ENCODE measurements at places on chromosomes 12 and 14.

- H3K27me3 ChIP-seq: no peaks in the 10 kb centered on the region
- DNase-seq: no peak
- peaks cover 20% of the 10 kb centered on the region for H3K36me3 ChIP-seq
- H3K4me3 ChIP-seq: no peak overlapping the region
- no peak overlapping the region for H3K27ac ChIP-seq
Observed at GRCh38 chr14:74472601-74473000, 20.5 kb downstream of the NPC2 start.

DNA sequence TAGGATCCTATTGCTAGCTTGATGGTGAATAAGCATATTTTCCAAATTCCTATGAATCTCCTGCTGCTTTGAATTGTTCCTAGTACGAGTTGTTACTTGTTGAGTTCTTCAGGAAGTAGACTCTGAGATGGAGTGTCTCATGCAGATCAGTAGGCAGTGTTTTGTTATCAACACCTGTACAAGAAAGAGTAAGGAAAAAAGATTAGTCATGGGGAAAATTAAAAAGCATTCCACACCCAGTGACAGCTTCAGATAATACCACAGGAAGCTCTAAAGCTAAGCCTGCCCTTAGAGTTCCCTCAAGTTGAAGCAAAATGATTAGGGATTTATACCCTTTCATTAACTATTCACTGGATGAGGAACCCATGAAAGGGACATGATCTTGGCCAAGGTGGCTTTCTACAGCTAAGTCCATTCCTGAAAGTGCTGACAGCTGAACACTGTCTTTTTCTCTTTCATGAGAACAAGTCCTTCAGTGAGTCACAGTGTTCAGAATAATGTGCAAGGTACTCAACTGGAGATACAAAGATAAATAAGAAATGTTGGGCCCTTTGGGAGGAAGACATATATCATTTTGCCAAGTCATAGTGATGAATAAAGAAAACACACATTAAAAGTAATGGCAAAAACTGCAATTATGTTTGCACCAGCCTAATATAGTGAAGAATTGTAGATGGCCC is 49.1 kb downstream of the CCER1 start:
- H3K27me3 ChIP-seq: no peaks in the 10 kb centered on the region
- H3K4me1 ChIP-seq: no peaks in the 10 kb centered on the region
- no peaks in the 10 kb centered on the region for H3K36me3 ChIP-seq
- H3K4me3 ChIP-seq: no peak overlapping the region
- H3K27ac ChIP-seq: no peak overlapping the region
- peak; percentile 18 for DNase-seq

DNA sequence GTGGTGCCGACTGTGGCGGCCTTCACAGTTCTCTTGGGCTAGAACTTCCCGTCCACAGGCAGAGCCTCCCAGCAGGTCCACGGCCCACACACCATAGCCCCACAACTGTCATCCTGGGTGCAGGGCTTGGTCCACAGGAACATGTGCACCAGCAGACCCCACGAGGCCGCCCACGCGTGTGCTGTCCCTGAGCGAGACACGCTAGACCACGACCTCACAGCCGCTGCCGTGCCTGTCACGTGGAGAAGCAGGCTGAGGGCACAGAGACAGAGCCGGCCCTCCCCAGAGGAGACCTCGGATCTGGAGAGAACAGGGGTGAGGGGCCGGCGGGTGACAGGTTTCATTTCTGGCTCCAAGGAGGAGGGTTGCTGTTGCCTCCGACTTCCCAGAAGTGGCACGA is 8.9 kb upstream of the GALNT9 start:
- DNase-seq: no peak
- peaks cover 2% of the 10 kb centered on the region for H3K4me1 ChIP-seq
- H3K4me3 ChIP-seq: no peak overlapping the region
- no peak overlapping the region for H3K27ac ChIP-seq

GRCh38 chr14:63499701-63500250 is 43.4 kb downstream of the PPP2R5E start:
- H3K4me1 ChIP-seq: peaks cover 3% of the 10 kb centered on the region
- H3K27me3 ChIP-seq: no peaks in the 10 kb centered on the region
- no peaks in the 10 kb centered on the region for H3K36me3 ChIP-seq
- no peak overlapping the region for H3K27ac ChIP-seq
- no peak overlapping the region for H3K4me3 ChIP-seq

- no peaks in the 10 kb centered on the region for H3K27me3 ChIP-seq
- peaks cover 5% of the 10 kb centered on the region for H3K4me1 ChIP-seq
- H3K27ac ChIP-seq: peak overlapping the region; percentile 34
- H3K36me3 ChIP-seq: no peaks in the 10 kb centered on the region
- peak; percentile 45 for DNase-seq
- H3K4me3 ChIP-seq: peak overlapping the region; percentile 93
Observed at GRCh38 chr14:72894623-72895378, 900 bp upstream of the DPF3 start.

DNA sequence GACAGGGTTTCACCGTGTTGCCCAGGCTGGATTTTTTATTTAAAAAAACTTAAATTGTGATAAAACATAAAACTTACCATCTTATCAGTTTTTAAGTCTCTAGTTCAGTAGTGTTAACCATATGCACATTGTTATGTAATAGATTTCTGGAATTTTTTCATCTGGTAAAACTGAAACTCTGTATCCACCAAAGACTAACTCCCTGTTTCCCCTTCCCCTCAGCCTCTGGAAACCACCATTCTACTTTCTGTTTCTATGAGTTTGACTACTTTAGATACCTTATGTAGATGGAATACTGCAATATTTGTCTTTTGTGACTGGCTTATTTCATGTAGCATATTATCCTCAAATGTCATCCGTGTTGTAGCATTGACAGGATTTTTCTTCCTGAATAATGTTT is 12.8 kb upstream of the PLEKHG3 start:
- no peak for DNase-seq
- H3K36me3 ChIP-seq: no peaks in the 10 kb centered on the region
- H3K27me3 ChIP-seq: peaks cover 44% of the 10 kb centered on the region

DNA sequence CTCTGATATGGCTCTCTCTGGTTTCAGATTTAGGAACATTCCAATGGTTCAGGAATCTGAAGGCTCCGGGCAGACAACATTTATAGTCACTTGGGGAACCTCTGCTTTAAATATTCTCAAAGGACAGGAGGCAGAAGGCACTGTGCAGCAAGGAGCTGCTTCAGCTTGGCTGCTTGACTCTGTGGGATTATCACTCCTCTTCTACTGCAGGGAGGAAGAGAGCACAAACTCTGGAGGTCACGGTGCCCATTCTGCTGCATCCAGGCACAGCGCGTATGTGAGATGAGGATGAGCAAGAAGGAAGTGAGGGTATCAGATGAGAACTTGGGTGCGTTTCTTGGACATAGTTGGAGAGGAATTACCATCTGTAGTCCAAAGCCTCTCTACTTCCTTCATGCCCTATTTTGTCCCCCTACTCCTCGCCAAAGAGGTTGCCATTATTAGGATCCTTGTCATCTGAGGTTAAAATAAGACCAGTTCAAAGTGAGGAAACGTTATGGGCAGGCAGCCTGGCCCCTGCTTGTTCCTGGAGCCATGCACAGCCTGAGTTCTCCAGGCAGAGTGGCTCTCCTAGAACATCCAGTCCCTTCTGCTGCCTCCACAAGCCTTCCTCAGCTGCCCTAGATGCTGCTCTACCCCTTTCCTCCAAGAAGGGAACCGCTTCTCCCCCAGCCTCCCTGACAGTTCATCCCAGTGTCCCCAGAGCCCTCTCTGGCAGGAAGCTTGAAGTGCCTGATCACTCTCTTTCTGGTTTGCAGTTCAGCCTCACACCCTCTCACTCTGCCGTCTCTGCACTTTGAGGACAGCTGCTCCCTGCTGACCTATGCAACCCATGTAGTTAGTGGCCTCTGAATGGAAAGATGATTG is 12.5 kb downstream of the FGF6 start:
- H3K4me1 ChIP-seq: no peaks in the 10 kb centered on the region
- no peak overlapping the region for H3K4me3 ChIP-seq
- no peaks in the 10 kb centered on the region for H3K36me3 ChIP-seq
- DNase-seq: no peak
- no peak overlapping the region for H3K27ac ChIP-seq

- H3K27me3 ChIP-seq: no peaks in the 10 kb centered on the region
- no peak for DNase-seq
- no peak overlapping the region for H3K4me3 ChIP-seq
- no peaks in the 10 kb centered on the region for H3K36me3 ChIP-seq
- H3K27ac ChIP-seq: no peak overlapping the region
- H3K4me1 ChIP-seq: no peaks in the 10 kb centered on the region
Observed at GRCh38 chr12:69437073-69437472, 33.1 kb upstream of the FRS2 start.

DNA sequence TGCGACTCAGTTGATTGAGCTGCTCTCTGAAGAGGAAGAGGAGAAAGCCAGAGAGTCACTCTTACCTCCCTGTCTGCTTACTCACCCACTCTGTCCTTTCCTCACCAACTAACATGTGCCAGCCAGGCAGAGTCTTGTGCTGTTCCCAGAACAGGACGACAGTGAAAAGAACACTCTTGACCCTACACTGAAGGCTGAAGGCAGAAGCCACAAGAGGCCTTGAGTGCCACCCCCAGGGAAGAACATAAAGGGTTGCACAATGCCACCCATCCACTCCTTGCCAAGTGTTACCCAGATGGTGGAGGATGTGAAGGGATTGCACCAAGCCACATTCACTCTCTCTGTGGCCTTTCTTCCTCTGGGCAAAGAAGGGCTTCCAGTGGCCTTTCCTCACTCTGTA is 12.8 kb downstream of the ABHD4 start:
- DNase-seq: no peak
- H3K27ac ChIP-seq: no peak overlapping the region

DNA sequence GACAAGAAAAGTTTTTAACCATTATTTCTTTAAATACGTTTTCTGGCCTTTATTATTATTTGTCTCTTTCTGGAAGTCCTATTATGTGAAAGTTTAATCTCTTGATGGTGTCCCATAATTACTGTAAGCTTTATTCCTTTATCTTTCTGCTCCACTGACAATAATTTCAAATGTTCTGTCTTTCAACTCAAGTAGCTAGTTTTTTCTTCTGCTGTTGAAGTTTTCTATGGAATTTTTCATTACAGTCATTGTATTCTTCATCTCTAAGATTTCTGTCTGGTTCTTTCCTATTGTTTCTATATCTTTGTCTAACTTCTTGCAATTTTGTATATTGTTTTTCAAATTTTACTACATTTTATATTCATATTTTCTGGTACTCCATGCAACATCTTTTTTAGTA is 173.6 kb upstream of the MGAT4C start:
- no peaks in the 10 kb centered on the region for H3K27me3 ChIP-seq
- H3K4me3 ChIP-seq: no peak overlapping the region
- H3K4me1 ChIP-seq: no peaks in the 10 kb centered on the region

GRCh38 chr12:68785823-68786222 is 22.2 kb upstream of the MDM2 start:
- peaks cover 2% of the 10 kb centered on the region for H3K4me1 ChIP-seq
- H3K36me3 ChIP-seq: no peaks in the 10 kb centered on the region
- no peak for DNase-seq
- no peaks in the 10 kb centered on the region for H3K27me3 ChIP-seq
- no peak overlapping the region for H3K4me3 ChIP-seq
- no peak overlapping the region for H3K27ac ChIP-seq

- H3K4me1 ChIP-seq: no peaks in the 10 kb centered on the region
- no peak overlapping the region for H3K4me3 ChIP-seq
- no peak overlapping the region for H3K27ac ChIP-seq
- H3K36me3 ChIP-seq: no peaks in the 10 kb centered on the region
- DNase-seq: peak; percentile 65
- H3K27me3 ChIP-seq: no peaks in the 10 kb centered on the region
Observed at GRCh38 chr12:106223485-106224354, 24.1 kb downstream of the CKAP4 start.

- DNase-seq: no peak
- H3K4me3 ChIP-seq: no peak overlapping the region
- H3K4me1 ChIP-seq: no peaks in the 10 kb centered on the region
- H3K27ac ChIP-seq: no peak overlapping the region
- no peaks in the 10 kb centered on the region for H3K27me3 ChIP-seq
Observed at GRCh38 chr14:64782196-64782595, 78.0 kb downstream of the PLEKHG3 start.

GRCh38 chr12:108853981-108854446 is 3.4 kb downstream of the SSH1 start:
- no peaks in the 10 kb centered on the region for H3K27me3 ChIP-seq
- peak overlapping the region; percentile 100 for H3K4me3 ChIP-seq
- peak overlapping the region; percentile 83 for H3K27ac ChIP-seq
- H3K4me1 ChIP-seq: peaks cover 23% of the 10 kb centered on the region
- peaks cover 11% of the 10 kb centered on the region for H3K36me3 ChIP-seq

GRCh38 chr14:75280831-75281653 is 2.4 kb downstream of the FOS start:
- no peak overlapping the region for H3K4me3 ChIP-seq
- peaks cover 18% of the 10 kb centered on the region for H3K4me1 ChIP-seq
- H3K27ac ChIP-seq: no peak overlapping the region
- H3K27me3 ChIP-seq: no peaks in the 10 kb centered on the region
- H3K36me3 ChIP-seq: peaks cover 10% of the 10 kb centered on the region

DNA sequence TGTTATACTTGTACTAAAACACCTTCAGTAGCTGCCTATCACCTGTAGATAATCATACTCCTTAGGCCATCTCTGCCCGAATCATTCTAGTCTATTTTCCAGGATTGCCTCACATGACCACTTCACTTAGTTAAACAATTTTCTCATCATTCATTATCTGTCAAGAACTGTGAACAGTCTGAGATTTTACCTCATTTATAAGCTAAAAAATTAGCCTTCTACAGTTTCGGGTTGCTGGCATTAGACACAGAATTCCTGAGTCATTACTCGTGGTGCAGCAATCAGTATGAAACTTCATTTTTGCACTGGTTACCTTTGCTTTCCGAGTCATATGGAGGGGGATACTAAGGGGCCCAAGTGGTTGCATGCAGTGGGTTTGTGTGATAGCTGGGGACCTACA is 57.6 kb upstream of the OTOGL start:
- no peaks in the 10 kb centered on the region for H3K4me1 ChIP-seq
- peak; percentile 68 for DNase-seq
- no peaks in the 10 kb centered on the region for H3K36me3 ChIP-seq
- H3K4me3 ChIP-seq: peak overlapping the region; percentile 53

DNA sequence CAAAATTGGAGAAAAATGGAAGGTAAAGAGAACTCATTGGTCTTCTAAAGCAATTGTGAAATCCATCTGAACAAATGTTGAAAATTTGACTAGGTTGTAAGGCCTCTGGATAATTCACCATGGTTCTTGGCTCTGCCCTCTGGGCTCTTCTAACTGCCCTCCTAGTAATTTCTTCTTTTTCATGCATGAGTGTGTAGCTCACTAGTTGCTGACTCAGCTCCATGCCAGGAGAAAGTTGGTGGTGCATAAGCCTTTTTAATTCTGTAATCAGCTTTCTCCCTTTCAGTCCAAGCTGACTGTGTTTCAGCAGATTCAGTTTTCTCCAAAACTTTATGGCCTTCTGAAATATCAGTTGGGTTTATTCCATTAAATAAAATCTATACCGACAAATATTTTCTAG is 877.8 kb upstream of the ATXN7L3B start:
- no peaks in the 10 kb centered on the region for H3K36me3 ChIP-seq
- H3K4me3 ChIP-seq: no peak overlapping the region
- no peaks in the 10 kb centered on the region for H3K27me3 ChIP-seq
- no peaks in the 10 kb centered on the region for H3K4me1 ChIP-seq

- H3K36me3 ChIP-seq: peaks cover 50% of the 10 kb centered on the region
- H3K4me3 ChIP-seq: no peak overlapping the region
- H3K4me1 ChIP-seq: peaks cover 5% of the 10 kb centered on the region
- H3K27me3 ChIP-seq: no peaks in the 10 kb centered on the region
- no peak for DNase-seq
Observed at GRCh38 chr14:92675976-92676375, 72.5 kb downstream of the LGMN start.

- DNase-seq: no peak
- no peaks in the 10 kb centered on the region for H3K4me1 ChIP-seq
- H3K36me3 ChIP-seq: no peaks in the 10 kb centered on the region
- H3K27me3 ChIP-seq: no peaks in the 10 kb centered on the region
- H3K4me3 ChIP-seq: no peak overlapping the region
- no peak overlapping the region for H3K27ac ChIP-seq
Observed at GRCh38 chr14:20035449-20035848, 389 bp downstream of the OR4K13 start.

All from mesenchymal stem cell (in vitro differentiated cells and primary cell).